A549 treated with DMSO at 1 μM for 4 hours (cell line): ENCODE measurements at places on chromosomes 6 and 20. TPM values are rescaled to one million over a fixed set of nuclear protein-coding genes. Genes with fewer than 3 reads are reported as not detected.

MMUT gene
- 4.9 to 7.9 TPM (median 5.9 TPM) in 5 replicates for total RNA-seq

CYP24A1 gene
- 329 to 652 TPM (median 589 TPM) in 5 replicates for total RNA-seq

MBOAT1 gene
- 2.9 to 3.6 TPM (median 3.4 TPM) in 5 replicates for total RNA-seq

HTR1E gene
- total RNA-seq: not detected in 5 replicates

BLCAP gene
- total RNA-seq: 43.2 to 51.1 TPM (median 50.1 TPM) in 5 replicates

C20orf141 gene
- total RNA-seq: 0.23 to 0.62 TPM (median 0.49 TPM) in 4 of 5 replicates, not detected in the other
